ENCODE measurements at places on chromosomes 12 and 14.

GRCh38 chr14:55946231-55946630 is 172.0 kb upstream of the PELI2 start:
- no peak for DNase-seq

- peak; percentile 13 for DNase-seq
These were observed 30.4 kb upstream of the CHGA start for GRCh38 chr14:92892589-92892988.

DNA sequence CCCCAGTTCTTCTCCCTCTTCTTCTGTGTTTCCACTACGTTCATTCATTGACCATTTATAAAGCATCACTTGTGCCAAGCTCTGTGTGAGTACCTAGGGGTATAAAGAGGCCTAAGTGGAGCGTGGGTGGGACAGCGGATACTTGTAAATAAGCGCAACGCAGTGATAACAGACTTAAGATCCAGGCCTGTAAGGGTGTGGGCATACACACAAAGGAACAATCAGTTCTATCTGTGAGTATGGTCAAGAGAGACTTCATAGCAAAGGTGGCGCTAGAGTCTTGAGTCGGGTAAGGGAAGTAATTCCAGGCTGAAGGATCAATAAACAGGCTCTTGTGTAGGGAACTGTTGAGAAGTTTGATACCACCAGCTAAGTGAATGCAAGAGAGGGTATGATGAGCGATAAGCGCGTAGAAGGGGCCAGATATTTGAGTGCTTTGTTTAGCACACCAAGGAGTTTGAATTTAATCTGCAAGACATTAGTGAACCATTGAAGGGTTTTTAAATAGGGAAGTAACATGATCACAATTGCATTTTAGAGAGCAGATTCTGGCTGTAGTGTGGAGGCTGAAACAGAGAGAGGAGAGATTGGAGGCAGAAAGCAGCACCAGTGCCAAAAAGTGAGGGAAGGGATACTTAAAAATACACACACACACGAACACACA is 1.0 kb upstream of the GXYLT1 start:
- peak; percentile 27 for DNase-seq

DNA sequence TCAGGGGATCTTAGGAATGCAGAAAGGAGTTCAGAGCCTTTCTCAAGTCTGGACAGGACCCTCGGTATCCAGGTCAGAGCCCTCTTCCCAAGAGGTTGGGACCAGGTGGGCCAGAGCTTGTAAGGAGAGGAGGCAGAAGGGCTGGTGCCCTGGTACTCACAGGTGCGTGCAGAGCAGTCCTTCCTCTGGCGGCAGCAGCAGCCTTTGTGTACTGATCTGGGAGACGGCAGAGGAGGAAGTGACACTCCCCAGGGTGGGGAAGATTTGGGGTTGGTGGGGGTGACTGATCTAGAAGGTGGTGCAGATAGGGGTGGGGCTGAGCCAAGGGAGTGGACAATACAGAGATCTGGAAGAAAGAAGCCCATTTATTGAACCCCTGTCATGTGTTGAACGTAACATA is at the start of gene ITGB7:
TSS of gene ITGB7 (minus strand) at position 210 of the 400 bp plus-strand sequence. CDS start 6,808 bp downstream, outside the sequence.
- peak; percentile 19 for DNase-seq

DNA sequence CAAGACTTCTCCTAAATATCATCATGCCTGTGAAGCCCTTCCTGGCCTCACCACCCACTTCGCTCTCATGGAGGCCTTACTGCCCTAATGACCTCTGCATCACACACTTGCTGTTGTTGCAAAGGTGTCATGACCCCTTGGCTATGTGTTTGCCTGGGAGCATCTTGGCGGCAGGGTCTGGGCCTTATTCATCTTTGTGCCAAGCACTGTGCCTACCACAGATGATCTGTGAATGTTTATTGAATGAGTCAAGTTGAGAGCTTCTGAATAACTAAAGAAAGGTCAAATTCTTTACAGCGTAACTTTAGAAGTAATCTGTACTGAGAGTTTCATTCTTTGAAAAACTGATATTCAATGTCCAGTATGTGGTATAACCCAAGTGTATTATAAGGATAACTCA is 113.3 kb downstream of the TTC8 start:
- DNase-seq, result no peak

DNA sequence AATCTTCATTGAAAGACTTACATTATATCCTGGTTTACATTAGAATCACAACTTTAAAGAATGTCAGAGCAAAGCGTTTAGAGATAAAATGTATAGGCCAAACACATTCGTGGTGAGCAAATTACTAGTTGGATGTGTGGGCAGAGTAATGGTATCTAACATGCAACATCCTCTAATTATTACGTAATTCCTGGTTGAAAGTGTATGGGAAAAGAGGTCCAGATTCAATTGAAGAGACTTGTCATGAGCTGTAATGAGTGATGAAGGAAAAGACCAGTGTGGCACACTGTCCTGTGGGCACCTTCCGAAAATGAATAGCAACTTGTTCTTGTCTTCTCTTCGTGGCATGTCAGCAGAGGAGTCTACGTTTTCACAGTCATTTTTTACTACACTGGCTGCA is 192.8 kb downstream of the LRIG3 start:
- peak; percentile 37 for DNase-seq

All from epithelial cell of esophagus (primary cell).